Iris pigment epithelial cell (primary cell): ENCODE measurements at places on chromosomes 5 and 9.

DNA sequence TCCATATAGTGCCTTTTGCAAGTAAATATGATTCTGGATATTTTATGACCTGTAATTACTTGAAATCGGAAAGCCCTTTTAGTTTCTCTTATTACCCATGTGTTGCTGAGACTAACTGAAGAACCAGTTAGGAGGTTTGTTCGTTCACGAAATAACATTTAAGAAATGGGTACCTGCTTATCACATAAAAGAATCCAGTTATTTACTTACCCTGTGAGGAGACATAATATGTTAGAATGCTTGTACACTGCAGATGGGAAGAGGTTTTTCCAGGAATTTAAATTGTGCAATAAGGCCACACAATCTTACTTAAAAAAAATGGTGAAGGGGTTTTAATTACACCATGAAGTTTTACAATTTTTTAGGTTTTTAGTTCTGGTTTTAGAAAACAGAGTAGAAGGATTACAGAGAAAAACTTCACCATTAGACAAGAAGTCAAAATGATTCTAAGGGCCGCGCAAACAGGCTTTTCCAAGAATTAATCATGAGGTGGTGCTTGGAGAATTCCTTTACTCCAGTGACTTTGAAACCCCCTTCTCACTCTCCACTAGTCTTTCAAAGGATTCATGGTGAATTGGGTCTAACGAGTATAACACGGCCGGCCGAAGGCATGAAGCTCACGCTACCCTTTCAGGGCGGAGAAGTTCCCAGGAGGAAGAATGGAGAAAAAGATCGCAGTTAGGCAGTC lies 1.1 kb upstream of the PTGER4 start:
- no peak for DNase-seq

- no peak for DNase-seq
Measured at GRCh38 chr5:151212406-151212798, 11.5 kb downstream of the CCDC69 start.

DNA sequence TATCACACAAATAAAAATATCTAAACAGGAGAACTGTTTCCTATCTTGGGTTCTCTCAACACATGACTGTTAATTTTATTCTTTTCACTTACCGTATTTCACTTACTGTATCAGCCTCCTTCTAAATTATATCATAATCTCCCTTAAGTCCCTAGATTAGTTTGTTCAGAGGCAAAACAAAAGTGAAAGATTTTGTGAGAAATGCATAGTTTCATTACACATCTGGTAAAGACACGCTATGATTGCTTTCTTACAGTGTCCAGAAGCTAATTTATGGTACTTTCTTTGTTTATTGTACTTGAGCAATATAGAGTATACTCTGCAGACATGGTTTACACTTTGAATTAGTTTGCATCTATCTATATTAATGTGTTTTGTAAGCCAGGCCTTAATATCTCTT lies 159.7 kb upstream of the TLX3 start:
- no peak for DNase-seq

GRCh38 chr5:170423692-170424091 lies 34.5 kb upstream of the KCNMB1 start:
- no peak for DNase-seq

DNA sequence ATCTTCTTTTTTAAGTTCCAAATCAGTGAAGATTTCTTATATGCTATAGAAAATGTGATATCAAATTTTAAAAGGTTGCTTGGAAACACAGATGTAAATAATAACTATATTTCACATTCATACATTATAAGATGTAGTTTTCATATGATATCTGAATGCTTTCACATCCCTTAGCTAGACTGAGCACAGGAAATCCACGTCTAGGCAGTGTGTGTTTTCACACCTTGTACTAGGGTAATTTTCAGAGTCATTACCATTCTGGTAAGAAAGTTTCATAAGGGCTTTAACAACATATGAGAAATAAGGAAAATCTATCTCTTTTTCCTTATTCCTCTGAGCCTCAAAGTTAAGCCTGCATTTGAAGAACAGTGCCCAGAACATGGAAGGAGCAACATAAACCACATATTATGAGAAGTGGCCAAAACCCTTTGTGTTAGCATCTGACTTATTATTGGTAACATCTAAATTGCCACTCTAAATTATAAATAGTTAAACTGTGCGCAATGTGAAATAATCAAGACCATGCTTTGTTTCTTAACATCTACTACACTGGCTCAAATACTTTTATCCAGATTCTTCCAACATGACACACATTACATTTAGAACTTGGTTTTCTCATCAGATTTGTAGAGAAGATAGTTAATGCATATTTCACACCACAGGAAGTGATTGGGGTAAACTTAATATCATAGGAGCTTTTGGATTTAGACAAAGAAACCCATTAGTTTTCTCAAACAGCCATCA lies 113.3 kb downstream of the PPP2R2B start:
- no peak for DNase-seq

- DNase-seq: peak; percentile 20
Measured at GRCh38 chr9:23611869-23612268, 214.2 kb downstream of the ELAVL2 start.

- DNase-seq: no peak
Measured at GRCh38 chr5:15768936-15769335, 269.0 kb downstream of the FBXL7 start.

GRCh38 chr5:98770209-98770910 lies 3.1 kb upstream of the RGMB start:
- peak; percentile 80 for DNase-seq

GRCh38 chr5:56535347-56535746 lies 280.0 kb upstream of the MAP3K1 start:
- no peak for DNase-seq

GRCh38 chr5:72167804-72168203 lies 60.5 kb downstream of the MAP1B start:
- DNase-seq: no peak

- no peak for DNase-seq
Measured at GRCh38 chr5:149796030-149796429, 65.9 kb downstream of the PPARGC1B start.

GRCh38 chr9:134607971-134608370 lies 33.6 kb upstream of the COL5A1 start:
- DNase-seq: peak; percentile 59

DNA sequence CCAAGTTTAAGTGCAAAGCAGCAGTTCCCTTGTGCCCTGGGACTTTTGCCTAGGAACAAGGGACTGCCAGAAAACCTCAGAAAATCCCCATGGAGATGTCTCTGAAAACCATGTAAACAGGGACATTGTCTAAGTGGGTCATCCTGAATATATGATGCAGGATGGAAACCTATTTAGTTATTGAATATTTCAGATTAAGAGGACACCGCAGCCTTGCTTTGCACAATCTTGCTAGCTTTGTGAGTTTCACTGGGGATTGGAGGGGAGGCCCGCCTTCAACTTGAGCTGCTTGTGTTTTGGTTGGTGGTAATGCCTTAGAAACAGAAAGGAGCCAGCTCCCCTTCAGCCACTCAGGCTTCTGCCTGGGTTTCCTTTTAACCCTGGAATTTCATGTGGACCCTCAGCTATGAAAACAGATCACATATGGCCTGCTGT lies 112.8 kb downstream of the C9orf152 start:
- DNase-seq: peak; percentile 85

GRCh38 chr5:92944903-92945604 lies 636.0 kb downstream of the NR2F1-AS1 start:
- DNase-seq: peak; percentile 83

GRCh38 chr9:75184471-75184870 lies 96.2 kb downstream of the OSTF1 start:
- DNase-seq: peak; percentile 10
